ENCODE measurements at places on chromosomes 2 and 18.

DNA sequence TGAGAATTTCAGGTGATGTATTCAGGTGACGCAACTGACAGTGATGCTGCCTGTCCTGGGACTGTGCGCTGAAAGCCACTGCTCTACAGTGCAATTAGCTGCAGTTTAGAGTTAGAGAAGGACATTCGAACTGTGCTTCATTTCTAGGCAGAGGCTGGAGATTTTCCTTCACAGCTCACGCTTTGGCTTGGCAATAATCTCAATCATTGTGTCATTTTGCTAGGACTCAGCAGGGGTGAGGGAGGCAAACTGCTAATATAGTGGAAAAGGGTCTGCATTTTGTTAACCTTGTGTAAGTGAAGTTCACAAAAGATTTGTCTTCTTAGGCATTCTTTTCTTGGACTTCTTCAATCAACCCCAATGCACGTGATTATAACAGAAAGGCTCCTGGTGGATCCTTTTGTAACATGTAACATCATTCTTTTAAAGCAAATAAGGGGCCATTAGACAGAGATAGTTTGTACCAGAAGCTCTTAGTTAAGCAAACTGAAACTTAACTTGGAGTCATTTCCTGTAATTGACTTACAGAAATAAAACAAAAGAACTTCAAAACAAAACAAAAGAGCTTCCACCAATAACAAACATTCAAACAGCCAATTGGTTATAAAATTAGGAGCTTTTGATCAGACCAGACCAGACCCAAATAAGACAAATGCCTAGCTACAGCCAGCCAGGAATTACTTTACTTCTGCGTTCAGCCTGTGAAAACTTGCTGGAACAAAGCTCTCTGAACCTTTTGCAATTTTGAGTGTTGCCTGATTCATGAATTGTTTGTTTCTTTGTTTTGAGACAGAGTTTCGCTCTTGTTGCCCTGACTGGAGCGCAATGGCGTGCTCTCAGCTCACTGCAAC is 1376.3 kb upstream of the CELF4 start:
- DNase-seq: no peak

- no peak for DNase-seq
Measured at GRCh38 chr18:39314595-39314994, 1749.0 kb upstream of the CELF4 start.

DNA sequence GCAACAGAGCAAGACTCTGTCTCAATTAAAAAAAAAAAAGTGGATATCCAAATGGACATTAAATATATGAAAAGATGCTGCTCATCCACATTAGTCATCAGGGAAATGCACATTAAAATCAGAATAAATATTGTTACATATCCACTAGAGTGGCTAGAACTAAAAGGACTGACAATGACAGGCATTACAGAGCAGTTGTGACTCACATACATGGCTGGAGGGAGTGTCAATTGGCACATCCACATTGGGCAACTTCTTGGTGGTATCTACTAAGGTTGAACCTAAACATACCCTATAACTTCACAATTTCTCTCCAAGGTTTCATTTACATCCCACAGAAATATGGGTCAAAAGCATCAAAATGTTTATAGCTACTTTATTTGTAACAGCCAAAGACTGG is 14.0 kb upstream of the DNER start:
- no peak for DNase-seq

DNA sequence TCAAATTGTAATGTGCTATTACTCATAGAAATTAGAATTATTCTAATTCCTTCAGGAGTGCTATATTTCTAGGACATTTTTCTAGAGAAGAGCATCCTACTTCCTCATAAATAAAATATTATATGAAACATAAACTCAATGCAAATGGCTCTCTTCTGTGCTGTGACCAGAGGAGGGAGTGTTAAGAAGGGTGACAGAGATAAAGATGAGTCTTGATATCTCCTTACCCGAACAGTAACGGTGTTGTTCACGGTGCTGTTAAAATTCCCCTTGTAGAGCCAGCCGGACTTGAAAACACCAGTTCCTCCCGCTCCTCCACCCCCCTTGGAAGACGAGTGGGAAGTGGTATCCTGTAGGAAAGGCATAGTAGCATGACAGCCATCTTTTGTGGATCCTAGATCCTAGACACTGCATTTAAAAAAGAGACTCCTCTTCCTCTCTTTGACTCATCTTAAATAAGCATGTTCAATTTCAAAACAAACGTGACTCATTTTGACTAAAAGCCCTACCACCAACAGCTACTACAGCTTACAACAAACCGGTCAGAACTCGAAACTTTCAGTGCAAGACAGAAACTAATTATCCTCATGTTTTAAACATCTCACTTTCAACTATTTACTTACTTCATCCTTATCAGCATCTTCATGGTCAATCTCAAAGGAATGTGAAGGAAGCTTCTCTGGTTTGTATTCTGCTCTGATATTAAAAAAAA is 156.3 kb downstream of the DOCK10 start:
- DNase-seq: no peak

- peak; percentile 77 for DNase-seq
Measured at GRCh38 chr2:195657634-195658540, 861 bp downstream of the SLC39A10 start.

DNA sequence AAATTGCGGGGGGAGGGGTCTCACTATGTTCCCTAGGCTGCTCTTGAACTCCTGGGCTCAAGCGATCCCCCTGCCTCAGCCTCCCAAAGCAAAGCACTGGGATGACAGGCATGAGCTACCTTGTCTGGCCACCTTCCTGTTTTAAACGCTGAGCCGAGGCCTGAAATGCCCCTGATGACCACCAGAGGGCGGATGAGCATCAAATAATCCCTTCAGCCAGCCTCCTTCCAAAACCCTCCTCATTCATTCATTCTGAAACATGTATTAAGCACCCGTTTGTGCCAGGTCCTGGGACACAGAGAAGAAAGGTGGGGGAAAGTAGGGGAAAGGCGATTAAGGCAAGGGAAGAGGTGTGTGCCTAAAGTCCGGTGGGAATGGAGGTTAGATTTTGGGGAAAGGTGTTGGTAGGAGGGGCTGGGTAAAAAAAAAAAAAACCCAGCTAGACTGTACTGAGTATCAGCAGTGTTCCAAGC is 30.7 kb upstream of the PTMA start:
- peak; percentile 76 for DNase-seq

GRCh38 chr2:156385242-156385641 is 50.9 kb upstream of the GPD2 start:
- DNase-seq: no peak

- DNase-seq: no peak
Measured at GRCh38 chr18:12515550-12515949, 107.8 kb downstream of the PRELID3A start.

- DNase-seq: peak; percentile 31
Measured at GRCh38 chr18:70491734-70492348, 203.0 kb downstream of the SOCS6 start.

DNA sequence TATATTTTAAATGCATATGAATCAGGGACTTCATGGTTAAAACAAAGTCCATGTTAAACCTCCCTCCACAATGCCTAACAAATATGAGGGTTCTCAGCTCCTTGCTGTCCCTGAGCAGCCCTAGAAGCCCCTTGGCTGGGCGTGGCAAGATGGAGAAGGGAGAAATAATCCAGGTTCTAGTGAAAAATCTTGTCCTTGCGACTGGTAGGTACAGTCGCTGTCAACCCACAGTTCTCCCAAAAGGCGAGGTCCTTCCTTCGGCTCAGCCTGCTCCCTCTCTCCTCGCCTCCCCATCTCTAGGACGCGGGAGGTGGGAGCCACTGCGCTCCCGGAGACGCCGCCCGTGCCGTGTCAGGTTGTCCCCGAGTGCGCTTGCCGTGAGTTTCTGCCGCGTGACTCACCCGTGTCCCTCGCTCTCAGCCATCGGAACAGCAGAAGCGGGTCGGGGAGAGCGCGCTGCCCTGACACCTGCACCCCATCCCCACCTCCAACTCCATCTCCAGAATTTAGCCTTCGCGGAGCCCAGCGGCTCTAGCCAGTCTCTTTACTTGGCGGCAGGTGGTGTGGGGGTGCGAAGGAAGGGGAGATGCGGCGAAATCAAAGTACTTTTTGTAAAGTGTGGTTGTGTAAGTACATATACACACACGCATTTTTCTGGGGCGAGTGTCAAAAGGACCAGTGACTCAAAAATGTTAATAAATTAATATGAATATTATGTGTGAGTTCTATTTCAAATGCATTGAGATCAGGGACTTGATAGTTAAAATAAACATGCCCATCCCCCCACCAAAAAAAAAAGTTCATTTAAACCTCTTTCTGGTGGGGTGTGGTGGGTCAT is 65.1 kb upstream of the TMEM17 start:
- peak; percentile 86 for DNase-seq

DNA sequence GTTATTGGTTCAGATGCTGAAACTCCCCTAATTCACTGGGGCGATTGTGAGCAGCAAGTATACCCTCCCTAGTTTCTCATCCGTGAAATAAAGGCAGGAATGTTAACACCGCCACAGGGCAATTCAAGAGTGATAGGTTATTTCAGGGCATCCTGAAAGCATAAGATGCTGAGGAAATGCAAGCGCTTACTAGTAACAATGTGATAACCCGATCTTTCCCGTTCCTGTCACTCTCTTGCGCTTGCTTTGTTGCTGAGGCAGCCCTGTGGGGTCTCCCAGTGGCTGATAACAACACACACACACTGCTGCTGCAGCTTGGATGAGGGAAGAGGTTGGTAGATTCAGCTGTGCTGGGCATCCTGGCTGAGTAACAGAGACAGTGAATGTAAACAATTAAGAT is 259.3 kb downstream of the AGPS start:
- DNase-seq: no peak

GRCh38 chr18:40866013-40866645 is 1088.9 kb upstream of the PIK3C3 start:
- no peak for DNase-seq

- DNase-seq: no peak
Measured at GRCh38 chr18:56890632-56891031, 239.5 kb downstream of the WDR7 start.

GRCh38 chr2:37156071-37156856 is 516 bp downstream of the EIF2AK2 start:
- DNase-seq: peak; percentile 57

GRCh38 chr2:27135478-27135955 is 1.1 kb upstream of the PREB start:
- DNase-seq: no peak

- peak; percentile 7 for DNase-seq
Measured at GRCh38 chr2:167844714-167845530, 402.5 kb downstream of the STK39 start.

DNA sequence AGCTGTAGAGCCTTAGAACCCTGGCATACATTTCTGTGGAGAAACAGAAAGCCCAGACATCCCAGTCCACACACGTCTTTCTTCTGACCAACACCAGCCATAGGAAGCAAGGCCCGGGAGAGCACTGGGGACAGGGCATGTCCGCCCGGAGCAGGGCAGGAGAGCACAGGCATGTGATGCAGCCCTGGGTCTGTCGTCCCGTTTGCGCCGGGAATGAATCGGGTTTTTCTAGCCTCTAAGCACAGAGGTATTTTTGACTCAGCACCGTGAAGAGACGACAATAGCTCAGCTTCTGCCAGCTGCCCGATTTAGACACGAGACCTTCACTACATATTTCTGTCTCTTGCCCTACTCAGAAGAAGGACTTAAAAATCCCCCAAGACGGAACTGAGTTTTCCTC is 7.3 kb upstream of the AMMECR1L start:
- DNase-seq: no peak

GRCh38 chr2:41431756-41432155 is 616.1 kb upstream of the PKDCC start:
- no peak for DNase-seq

All from SW480 (cell line).